ENCODE measurements at places on chromosomes 4 and X. TPM values are rescaled to one million over a fixed set of nuclear protein-coding genes. Genes with fewer than 3 reads are reported as not detected.

The ZNF630 gene
- 1.6 TPM for total RNA-seq

The ZNF711 gene
- total RNA-seq = 3.7 TPM

The TCEAL7 gene
- 0.21 TPM for total RNA-seq

The TMEM255A gene
- 0.21 TPM for total RNA-seq

The TMSB15A gene
- total RNA-seq = 0.63 TPM

The MFAP3L gene
- 23.0 TPM for total RNA-seq

The RTL9 gene
- total RNA-seq = not detected

The GPR173 gene
- under 0.01 TPM for total RNA-seq

The RBBP7 gene
- total RNA-seq = 158 TPM

The P2RY10 gene
- total RNA-seq = 140 TPM

The UGT2B15 gene
- not detected for total RNA-seq

The PAK3 gene
- 0.10 TPM for total RNA-seq

The PCDH19 gene
- total RNA-seq = not detected

The PDE6B gene
- 10.4 TPM for total RNA-seq

The AWAT2 gene
- not detected for total RNA-seq

The KLHL5 gene
- total RNA-seq = 37.8 TPM

The MAPK10 gene
- 0.52 TPM for total RNA-seq

The ANXA10 gene
- not detected for total RNA-seq

The SLC39A8 gene
- total RNA-seq = 26.3 TPM

The SLC2A9 gene
- 5.0 TPM for total RNA-seq

The ZFP92 gene
- 0.63 TPM for total RNA-seq

The SNCA gene
- 15.1 TPM for total RNA-seq

The MFSD8 gene
- total RNA-seq = 47.6 TPM

The COL25A1 gene
- 0.10 TPM for total RNA-seq

The AR gene
- 0.10 TPM for total RNA-seq

The SSX4 gene
- total RNA-seq = not detected

The BANK1 gene
- total RNA-seq = 31.7 TPM

The ARHGAP24 gene
- total RNA-seq = 32.1 TPM

The PUDP gene
- total RNA-seq = 3.6 TPM

The USP17L26 gene
- not detected for total RNA-seq

The UGT2B17 gene
- 0.94 TPM for total RNA-seq

The SSX4B gene
- not detected for total RNA-seq

The PPAT gene
- 5.4 TPM for total RNA-seq

The GUCY1B1 gene
- total RNA-seq = 12.5 TPM

The KLB gene
- total RNA-seq = under 0.01 TPM

The SATL1 gene
- total RNA-seq = not detected

The MAGEE1 gene
- 6.4 TPM for total RNA-seq

The XPNPEP2 gene
- total RNA-seq = 0.31 TPM

The DDIT4L gene
- total RNA-seq = 0.21 TPM

The ANXA3 gene
- total RNA-seq = 0.84 TPM

The BEND2 gene
- total RNA-seq = 7.7 TPM

The GBA3 gene
- total RNA-seq = 0.10 TPM

The ANXA5 gene
- 248 TPM for total RNA-seq

The CT45A8 gene
- total RNA-seq = not detected

The CENPI gene
- 2.1 TPM for total RNA-seq

The NRK gene
- total RNA-seq = under 0.01 TPM

The CENPVL1 gene
- total RNA-seq = not detected

The UGT2A1 gene
- total RNA-seq = not detected

The CLGN gene
- 0.42 TPM for total RNA-seq
